ENCODE measurements at places on chromosomes 5 and 9.

DNA sequence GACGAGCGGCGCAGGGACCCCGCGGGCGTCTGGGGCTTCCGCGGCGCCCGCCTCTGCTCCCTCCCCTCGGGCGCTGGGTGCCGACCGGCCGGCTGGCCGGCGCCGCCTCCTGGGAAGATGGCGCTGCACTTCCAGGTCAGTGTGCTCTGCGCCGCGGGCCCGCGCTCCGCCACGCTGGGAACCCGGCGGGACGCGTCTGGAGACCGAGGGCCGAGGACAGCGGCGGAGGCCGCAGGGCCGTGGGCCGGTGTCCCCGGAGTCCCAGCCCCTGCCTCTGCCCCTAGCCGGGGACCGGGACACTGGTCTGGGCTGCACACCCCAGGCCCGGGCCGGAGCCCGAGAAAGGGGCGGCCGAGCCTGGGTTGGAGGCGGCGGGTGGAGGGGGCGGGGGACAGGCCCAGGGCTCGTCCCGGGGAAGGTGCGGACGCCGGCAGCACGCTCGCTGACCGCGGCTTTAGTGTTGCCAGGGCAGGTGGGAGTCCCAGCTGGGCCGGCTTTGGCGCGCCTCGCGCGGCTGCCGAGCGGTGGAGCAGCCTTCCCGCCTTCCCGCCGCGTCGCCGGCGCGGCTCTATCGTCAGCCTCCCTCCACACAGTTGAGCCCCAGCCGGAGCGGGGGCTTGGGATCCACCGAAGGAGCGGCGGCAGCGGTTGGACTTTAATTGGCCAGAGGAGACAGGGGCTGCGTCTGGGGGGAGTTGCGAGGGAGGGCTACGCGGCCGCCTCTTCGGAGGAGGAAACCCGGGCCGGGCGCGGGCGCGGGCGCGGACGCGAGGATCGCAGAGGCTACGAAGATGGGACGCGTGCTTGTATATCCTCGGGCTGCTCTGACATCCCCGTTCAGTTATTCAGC, at the start of gene RANBP17:
Gene RANBP17 (plus strand): TSS at position 102 of the 850 bp plus-strand sequence.
- no peak for DNase-seq

DNA sequence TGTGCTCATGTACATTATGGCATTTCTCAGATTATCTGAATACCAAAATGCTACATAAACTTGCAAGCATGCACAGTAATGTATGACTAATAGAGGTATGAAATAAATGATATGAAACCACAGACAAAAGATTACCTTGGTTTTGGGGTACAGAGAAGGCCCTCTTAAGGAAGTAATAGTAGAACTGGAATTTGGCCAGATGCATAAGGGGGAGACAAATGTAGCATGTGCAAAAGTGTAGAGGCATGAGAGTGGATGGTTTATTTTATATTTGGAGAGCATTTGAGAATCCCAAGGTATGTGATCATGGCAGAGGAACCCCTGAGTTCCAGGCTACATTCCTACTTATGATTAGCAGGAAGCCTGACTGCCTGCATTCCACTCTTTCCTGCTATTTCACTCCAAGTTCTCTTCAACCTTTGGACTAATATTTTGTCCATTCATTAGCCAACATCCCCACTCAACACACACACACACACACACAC, 74.2 kb downstream of the MAMDC2 start:
- no peak for DNase-seq

- DNase-seq: no peak
Measured at GRCh38 chr5:179254638-179255271, 90.5 kb downstream of the ADAMTS2 start.

DNA sequence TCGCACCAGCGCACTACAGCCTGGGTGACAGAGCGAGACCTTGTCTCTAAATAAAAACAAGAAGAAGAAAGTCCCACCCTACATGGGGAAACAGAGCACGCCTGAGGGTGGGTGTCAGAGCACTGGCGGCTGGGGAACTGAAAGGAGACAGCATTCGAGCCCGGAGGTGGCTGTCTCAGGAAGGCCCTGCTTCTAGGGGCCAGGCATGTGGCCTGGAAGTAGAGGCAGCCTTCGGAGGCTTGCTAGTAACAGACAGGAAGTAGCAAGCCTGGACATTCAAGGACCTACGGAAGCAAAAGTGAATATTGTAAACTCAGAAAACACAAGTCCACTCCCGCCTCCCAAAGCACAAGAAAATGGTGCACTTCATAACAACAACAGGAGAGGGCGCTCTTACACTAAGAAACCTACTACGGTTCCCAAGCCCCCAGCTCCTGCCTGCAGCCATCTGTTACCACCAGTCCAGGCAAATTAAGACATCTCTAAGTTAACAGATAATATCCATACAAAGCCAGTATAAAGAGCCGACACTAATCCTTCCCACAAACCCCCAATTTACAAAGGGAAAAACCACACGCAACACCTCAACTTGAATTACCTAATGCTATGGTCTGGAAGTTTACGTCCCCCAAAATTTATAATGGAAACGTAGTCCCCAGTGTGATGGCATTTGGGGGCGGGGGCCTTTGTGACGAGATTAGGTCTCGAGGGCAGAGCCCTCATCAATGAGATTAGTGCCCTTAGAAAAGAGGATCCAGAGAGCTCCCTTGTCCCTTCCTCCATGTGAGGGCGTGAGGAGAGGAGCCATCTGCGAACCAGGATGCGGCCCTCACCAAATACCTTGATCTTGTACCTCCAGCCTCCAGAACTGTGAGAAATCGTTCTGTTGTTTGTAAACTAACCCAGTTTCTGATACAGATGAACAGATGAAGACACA, 7.7 kb downstream of the RASGEF1C start:
- DNase-seq: no peak

GRCh38 chr5:148833122-148833521, 6.7 kb downstream of the ADRB2 start:
- DNase-seq: no peak

DNA sequence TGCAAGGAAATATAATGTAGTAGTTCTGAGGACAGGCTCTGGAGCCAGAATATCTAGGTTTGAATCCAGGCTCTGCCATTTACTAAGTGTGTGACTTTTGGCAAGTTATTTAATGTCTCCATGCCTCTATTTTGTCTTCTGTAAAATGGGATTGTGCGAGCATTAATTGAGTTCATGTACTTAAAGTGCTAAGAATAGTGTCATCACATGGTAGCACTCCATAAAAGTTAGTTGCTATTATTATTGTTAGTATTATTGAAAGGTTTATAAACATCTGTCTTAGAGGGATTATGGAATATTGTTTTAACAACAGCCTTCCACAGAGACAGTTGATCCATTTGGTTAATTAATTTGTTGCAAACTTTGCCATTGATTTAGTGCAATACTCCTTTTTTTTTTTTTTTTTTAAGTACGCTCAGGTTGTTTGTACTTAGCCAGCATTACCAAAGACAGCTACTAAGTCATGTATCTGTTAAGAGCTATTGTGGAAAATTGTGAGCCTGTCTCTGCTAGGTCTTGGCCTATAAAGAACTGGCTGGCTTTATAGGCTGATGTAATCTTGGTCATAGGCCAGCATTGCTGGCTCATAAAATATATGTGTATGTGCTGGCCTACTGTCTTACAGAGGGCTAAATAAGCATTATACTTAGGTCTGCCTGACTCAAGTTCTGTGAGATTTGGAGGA, 174.7 kb downstream of the WDR70 start:
- no peak for DNase-seq

DNA sequence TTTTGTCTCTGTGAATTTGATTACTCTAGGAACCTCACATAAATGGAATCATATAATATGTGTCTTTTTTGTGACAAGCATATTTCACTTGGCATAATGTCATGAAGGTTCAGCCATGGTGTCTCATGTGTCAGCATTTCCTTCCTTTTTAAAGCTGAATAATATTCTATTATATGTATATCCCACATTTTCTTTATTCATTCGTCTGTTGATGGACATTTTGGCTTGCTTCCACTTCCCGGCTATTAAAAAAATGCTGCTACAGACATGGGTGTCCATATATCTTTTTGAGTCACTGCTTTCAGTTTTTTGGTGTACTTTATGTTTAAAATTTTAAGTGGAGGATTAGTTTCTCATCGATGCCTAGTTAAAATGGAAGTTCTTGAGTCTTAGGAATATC, 59.8 kb upstream of the C5orf63 start:
- no peak for DNase-seq

DNA sequence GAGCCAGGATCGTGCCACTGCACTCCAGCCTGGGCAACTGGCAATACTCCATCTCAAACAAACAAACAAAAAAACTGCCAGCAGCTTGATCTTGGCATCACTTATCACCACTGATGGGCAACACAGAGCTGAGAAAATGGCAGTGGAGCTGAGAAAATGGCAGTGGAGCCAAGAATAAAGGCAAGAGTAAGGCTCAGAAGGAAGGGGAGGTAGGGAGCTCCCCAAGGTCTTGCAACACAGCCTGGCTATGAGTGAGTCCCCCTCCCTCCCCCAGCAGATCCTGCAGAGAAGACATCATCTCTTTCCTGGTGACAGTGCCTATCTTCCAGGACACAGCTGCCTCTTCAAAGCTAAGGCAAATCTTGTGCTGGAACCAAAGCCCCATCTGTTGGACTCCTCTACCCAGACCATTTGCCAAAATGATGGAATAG, 70.3 kb downstream of the UGCG start:
- DNase-seq: no peak

GRCh38 chr9:34451545-34451944, 6.8 kb downstream of the FAM219A start:
- no peak for DNase-seq

DNA sequence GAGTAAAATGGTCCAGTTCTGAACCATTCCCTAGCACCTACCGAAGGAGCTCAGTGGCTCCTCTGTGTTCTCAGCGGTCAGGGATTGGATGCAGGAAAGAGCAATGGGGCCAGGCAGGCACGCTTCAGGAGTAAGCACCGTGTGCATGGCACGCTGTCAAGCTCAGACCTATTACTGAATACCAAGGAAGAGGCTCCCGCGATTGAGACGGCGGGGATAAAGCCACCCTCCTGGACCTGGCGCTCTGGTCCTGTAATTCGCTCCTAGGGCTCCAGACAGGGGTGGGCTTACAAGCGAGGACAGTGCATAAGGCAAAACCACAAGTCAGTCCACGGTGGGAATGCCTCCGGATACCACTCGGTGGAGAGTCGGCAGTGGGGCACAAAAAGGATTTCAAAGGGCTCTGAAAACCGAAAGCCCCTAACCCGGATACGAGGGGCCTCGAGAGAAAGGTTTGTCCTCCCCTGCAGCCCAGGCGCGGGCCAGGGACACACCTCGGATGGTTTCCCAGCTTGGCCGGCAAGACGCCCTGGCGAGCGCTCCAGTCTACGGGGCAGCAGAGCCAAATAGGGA, 988 bp downstream of the OXCT1 start:
- DNase-seq: peak; percentile 18

GRCh38 chr5:137651022-137651421, 84.9 kb downstream of the KLHL3 start:
- no peak for DNase-seq

- DNase-seq: no peak
Measured at GRCh38 chr9:94921656-94922055, 195.2 kb downstream of the AOPEP start.

- DNase-seq: no peak
Measured at GRCh38 chr9:99046068-99046467, 58.8 kb upstream of the TGFBR1 start.

DNA sequence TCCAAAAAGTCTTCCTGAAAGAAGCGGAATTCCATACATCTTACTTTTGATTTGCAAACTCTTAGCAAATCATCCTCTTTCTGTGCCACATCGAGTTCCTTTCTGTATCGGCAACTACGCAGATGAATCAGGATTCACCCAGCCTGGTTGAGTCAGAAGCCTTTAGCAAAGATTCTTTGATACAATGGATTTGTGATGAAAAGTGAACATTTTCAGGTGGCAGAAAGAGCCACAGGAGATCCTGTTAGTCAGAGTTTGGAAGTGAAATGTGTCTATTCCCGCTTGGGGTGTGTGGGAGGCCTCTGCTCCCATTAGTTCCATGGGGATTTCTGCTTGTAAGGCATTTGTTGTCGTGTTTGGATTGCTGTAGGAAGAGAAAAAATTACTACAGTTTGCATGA, 351.8 kb upstream of the WWC1 start:
- DNase-seq: no peak

DNA sequence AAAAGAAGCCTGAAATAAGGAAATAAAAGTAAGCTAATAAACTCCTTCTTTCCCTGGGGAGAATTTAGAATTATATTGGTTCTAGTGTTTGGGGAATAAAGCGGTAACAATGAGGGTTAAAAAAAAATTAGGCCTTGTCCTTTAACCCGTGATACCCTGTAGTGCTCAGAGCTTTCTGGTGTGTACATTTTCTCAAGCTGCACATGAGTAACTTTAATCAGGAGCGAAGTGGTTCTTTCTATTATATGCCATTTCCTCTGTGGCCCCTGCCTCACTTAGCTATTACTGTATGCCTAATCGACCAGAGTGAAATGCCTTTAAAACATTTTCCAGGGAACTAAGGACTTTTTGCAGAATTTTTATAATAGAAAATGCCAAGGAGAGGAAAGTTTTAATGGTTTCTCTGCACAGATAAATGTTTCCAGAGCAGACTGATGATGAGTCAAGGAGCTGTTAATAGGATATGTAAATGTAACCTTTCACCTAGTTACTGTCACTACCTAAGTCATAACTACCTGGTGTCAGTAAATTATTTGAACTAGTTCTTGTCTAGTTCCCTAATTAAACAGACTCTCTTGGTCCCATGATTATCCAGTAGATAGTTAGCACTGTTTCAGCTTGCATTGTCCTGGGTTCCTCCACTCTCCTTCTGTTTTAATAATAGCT, 7.6 kb downstream of the PAM start:
- DNase-seq: no peak

DNA sequence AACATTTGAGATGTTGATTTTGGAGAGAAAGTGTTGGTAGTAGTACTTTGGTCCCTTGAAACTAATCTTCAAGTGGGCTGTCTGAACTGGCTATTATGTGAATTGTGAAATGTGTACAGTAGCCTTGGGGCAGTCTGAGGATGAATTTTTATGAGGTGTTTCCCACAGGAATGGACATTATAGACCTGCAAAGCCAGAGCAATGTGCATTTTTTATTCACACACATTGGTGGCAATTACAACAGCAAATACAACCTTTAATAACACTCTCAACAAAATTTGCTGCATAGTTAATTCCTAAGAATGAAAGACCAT, 147.0 kb downstream of the PAM start:
- DNase-seq: no peak

GRCh38 chr5:140235791-140236551, 61.0 kb downstream of the CYSTM1 start:
- no peak for DNase-seq

- no peak for DNase-seq
Measured at GRCh38 chr5:13403351-13403750, 541.1 kb downstream of the DNAH5 start.
